ENCODE measurements at places on chromosomes 5 and 9.

DNA sequence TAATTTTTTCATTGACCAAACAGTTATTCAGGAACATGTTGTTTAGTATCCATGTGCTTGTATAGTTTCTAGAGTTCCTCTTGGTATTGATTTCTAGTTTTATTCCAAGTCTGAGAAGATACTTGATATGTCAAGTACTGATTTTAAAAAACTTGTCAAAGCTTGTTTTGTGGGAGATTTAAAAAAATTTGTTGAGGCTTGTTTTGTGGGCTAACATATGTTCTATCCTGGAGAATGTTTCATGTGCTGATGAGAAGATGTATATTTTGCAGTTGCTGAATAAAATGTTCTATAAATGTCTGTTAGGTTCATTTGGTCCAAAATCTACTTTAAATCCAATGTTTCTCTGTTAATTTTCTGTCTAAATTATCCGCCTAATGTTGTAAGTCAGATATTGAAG is 1065.1 kb upstream of the WWC1 start:
- DNase-seq = no peak

DNA sequence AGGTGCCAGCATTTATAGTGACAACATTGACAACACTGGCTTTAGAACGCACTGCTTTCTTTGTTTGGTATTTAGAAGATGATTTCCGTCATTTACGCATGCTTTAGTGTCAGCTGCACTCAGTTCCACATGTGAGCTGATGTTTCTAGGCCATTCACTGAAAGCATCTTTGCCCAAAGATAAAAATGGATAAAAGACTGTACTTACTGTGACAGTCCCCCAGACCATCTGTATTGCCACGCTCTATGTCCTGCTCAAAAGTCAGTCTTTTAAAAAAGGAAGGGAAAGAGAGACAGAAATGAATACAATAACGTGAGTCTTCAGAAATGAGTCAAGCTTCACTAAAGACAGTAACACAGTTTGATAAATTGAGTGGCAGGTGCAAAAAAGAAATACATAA is 99.3 kb downstream of the SEMA6A start:
- no peak for DNase-seq

DNA sequence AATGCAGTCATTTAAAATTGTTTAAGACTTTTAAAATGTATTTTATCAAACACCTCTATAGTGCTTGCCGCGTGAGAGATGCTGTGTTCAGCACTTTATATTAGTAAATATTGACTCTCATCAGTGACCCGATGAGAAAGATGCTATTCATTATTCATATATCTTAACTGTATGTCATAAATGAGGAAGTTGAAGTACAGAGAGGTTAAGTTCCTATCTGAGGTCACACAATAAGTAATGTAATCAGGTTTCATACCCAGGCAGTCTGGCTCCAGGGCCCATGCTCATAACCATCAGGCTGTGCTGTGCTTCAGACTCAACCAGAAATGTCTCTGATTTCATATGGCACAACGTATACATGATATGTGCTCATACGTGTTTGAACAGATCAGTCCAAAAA is 119.0 kb downstream of the SV2C start:
- no peak for DNase-seq

DNA sequence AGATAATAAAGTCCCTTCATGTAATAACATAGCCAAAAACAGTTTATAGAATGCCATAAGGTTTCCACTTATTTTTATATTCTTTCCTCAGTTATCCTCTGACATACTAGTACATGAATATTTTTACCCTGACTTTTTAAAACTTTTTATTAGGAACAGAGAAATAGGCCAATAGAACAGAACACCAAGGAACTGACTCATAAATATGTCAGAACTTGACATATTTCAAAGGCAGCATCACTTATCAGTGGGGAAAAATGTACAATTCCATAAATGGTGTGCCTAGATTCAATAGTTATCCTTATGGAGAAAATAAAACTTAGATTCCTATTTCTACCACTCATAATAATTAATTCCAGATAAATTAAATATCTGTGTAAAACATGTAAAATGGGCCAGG is 9.4 kb downstream of the STARD4 start:
- no peak for DNase-seq

- no peak for DNase-seq
Observed at GRCh38 chr5:91443761-91444467, 60.8 kb upstream of the ARRDC3 start.

- no peak for DNase-seq
Observed at GRCh38 chr5:180046656-180047055, 24.9 kb downstream of the RNF130 start.

DNA sequence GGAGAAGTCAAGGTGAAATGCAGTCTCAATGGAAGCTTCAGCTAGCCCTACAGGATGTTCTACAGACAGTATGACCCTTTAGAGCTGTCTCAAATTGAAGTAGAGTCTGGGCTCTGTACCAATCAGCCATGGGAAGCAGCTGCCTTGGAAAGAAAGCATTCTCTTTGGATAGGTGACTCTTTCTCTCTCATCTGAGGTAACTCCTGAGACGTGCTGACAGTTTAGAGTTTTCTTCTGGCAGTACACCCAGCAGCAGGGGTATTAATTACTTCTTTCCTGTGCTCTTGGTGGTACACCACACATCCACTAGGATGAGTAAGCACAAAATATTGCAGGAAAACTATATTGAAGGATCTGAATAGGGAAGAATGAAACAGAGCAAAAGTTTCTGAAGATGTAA is 329.6 kb upstream of the RGMB start:
- no peak for DNase-seq

- DNase-seq = peak; percentile 36
Observed at GRCh38 chr5:52725065-52725746, 62.5 kb upstream of the ITGA1 start.

DNA sequence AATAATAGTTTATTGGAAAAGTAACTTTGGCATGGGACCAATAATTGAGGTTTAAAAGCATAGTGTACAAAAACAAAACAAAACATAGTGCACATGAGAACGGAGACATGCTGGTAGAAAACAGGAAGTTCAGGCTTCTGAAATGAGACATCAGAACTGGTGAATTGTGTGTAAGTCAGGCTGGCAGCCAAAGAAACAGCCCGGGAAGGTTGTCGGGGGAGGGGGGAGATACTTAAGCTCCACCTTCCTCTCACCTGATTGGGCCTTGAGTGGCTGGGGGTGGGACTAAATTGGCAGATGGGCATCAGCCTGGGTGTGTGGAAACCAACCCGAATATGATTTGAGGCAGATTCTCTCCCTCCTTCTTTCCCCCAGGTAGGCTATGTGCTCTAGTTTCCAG is 256.3 kb downstream of the SMARCA2 start:
- no peak for DNase-seq

DNA sequence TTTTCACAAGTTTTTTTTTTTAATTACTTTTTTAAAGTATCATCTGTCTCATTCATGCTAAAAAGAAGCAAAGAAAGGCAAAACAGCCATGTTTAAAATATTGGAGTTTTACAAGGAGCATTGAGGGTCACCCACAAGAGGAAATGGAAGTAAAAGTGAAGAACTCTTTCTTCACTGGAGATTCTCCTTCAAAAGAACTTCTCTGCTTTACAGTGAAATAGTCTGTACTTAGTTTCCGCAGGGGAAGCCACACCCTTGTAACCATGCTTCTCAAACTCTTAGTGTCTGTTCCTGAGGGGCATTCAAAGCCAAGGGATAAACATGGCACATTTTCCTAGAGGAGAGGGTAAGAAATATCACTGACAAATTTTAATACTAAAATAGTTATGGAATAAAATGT is 8.6 kb downstream of the C9orf72 start:
- no peak for DNase-seq

DNA sequence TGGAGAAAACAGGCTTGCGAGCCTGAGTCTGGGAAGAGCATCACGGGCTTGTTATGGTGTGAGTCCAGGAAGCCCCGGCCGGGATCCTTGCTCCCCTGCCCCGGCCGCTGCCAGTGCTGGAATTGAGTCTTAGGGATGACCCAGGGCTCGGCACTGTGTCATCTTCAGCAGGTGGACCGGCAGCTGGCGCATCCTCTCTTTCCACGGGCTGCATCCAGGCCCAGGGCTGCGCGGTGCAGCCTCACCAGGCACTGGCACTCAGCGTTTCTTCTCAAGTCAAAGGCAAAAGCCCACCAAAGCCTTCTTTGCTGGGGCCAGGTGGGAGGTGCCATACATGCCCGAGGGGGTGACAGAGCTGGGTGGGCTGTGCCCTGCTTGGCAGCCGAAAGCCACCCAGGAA is 46.6 kb downstream of the COL5A1 start:
- DNase-seq = no peak

- DNase-seq = no peak
Observed at GRCh38 chr9:83197591-83197990, 134.6 kb upstream of the RASEF start.

GRCh38 chr5:156295431-156295830 is 31.5 kb upstream of the SGCD start:
- no peak for DNase-seq

DNA sequence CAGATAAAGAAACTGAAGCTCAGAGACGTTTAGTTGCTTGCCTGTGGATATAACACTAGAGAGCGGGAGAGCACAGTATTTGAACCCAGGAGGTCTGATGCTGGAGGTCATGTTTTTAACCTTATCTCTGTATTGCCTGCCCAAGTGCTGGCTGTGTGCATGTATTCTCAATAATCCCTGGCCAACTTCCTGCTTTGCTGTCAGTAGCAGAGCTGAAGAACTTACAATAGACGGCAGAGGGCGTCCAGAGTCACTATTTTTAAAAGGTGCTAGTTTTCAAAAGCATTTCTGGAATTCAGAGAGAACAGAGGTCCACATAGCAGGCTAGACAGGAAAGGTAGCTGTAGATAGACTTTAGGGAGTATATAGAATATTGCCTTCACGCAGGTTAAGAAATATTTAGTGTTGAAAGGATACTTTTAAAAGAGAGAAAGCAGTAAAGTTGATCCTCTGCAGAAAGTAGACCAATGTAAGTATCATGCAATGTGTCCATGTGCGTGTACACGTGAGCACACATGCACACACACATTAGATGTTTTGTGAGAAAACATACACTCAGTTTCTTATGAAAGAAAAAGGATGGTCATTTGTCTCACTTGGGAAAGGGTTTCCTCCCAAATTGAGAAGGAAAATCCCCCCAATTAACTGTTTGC is 46.3 kb downstream of the PTCD2 start:
- DNase-seq = no peak

DNA sequence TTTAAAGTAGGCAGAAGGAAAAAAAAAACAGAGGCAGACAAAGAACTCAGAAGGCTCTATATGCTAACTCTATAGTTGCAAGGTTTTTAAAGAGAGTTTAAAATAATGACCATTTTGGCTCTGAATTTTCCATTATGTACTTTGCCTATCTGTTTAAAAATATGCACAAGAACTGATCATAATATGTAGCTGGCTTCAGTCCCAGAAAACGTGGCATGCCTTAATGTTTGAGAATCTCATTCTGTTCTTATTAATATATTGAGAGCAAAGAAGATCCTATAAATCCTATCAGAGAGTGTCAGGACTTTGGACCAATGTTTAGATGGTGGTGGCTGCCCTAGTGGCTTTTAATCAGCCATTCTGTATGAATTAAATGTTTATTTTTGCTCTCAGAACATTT is 121.5 kb downstream of the JMY start:
- DNase-seq = no peak

GRCh38 chr5:150765799-150766169 is 7.0 kb upstream of the DCTN4 start:
- DNase-seq = no peak
